ENCODE measurements at places on chromosomes 3 and 15. TPM values are rescaled to one million over a fixed set of nuclear protein-coding genes. Genes with fewer than 3 reads are reported as not detected.

DNA sequence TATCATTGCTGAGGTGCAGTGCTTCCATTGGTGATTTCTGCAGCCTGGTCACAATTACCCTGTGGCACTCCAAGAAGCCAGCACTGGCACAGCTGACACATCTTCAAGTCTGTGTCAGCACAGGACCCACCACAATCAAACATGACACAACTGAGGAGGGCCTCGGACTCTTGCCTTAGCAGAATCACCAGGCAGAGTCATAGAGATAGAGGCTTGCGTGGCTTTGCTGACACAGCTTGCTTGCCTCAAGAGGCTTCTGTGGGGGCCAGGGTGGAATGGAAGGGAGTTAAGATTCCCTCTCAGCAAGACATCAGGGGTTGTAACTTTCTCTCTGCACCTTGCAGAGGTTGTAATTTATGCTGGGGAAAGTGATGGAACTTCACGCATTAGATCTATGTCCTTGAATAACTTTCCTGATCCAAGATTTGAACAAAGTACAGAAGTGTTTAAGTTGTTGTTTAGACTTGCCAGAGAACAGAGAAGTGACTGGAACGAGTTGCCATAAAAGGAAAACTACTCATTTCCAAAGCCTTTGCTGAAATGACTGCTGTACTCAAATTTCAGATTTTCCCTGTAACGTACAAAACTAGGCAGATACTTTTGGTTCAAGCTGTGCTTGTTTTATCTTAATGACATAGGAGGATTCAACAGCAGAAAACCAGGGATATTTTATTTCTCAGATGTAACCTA, 170.7 kb downstream of the DIPK2A start:
- no peak for DNase-seq

- no peak for DNase-seq
These were observed 146.5 kb downstream of the PLD1 start for GRCh38 chr3:171663805-171664204.

GRCh38 chr3:126682009-126682408, 22.0 kb upstream of the CHCHD6 start:
- DNase-seq = no peak

Gene C3orf33
- total RNA-seq = 6.4 TPM

- DNase-seq = no peak
These were observed 397.4 kb upstream of the TPM1 start for GRCh38 chr15:62644889-62645742.

Gene GHSR
- 0.40 TPM for total RNA-seq

Gene ZNF621
- 16.2 TPM for total RNA-seq

Gene CHST13
- total RNA-seq = 0.28 TPM

DNA sequence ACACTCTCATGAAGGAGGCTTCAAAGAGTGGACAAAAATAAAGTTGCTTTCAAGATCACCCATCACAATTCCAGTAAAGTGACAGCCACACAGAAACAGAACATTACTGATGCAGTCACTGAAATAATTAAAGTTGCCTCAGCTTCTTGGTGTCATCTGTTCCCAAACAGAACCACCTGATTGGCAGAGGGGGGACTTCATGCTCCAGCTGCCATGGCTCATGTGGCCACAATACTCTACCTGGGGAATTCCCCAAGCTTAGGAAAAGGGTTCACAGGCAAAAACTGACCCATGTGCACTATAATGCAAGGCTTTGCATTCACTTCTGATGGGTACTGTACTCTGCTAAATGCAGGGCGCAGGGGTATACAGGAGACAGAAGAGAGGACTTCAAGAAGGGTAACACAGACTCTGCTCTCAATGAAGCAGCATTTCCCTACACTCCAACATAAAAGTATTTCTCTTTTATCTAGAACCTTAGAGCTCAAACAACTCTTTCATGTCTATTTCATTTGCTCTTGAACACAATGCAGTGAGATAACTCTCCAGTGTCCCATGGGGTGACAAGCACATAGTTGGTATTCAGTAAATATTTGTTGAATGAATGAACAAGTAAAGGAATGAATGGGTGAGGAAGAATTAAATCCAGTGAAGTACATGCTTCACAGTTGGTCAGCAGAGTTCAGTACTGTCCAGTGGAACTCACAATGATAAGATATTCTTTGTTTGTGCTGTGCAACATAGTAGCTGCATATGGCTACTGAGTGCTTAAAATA, 8.6 kb upstream of the CTNNB1 start:
- no peak for DNase-seq

DNA sequence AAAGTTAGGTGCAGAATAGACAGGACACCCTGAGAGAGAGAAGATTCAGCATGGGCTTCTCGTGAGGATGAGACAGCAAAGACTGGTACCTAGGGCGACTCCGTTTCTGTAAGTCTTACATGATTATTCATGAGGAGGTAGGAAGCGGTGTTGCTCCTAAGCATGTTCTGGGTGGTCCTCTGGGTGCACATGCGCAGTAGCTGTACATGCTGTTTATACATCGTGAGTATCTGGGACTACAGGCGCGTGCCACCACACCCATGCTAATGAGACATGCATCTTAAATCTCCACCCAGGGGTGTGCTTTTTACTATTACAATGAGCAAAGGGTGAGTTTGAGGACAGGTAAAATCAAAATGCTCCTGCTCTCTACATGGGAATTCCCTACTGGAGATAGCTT, 12.3 kb downstream of the ALPK3 start:
- no peak for DNase-seq

Gene PARP16
- total RNA-seq = 5.0 TPM

GRCh38 chr3:126287536-126288241, 69.5 kb downstream of the KLF15 start:
- peak; percentile 80 for DNase-seq

Gene ZNF860
- total RNA-seq = 2.7 TPM

- no peak for DNase-seq
These were observed 820.8 kb downstream of the IGSF11 start for GRCh38 chr3:118213892-118214291.

DNA sequence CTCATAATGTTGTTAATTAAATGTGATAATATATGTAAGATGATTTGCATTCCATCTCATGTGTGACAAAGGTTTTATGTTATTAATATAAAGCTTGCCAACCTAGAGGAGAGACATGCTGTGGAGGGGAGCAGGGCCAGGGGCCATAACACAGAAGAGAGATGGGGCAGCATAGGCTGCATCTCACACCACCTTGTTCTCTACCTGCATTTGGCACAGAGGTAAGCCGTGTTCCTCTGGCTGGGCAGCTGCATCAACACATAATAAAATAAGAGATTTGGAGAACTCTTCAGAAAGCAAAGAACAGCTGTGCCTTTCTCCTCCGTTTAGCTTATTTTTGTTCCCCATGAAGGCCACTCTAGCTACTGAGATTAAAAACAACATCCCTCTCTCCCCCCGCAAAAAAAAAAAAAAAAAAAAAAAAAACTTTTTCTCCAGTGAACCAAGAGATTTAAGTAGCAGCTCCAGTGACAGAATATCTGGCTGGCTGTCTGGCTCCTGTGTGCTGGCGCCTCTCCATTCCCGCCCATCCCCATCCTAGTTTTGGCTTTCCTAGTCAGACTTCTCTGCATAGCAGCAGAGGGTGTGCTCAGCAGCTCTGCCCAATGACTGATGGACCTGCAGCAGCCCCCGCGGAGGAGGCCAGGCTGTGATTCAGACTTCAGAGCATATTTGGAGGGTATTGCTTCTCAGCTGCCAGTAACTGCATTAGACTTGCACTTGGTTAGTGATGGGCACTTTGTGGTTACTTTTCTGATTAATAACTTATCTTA, 52.2 kb upstream of the STXBP5L start:
- peak; percentile 81 for DNase-seq

DNA sequence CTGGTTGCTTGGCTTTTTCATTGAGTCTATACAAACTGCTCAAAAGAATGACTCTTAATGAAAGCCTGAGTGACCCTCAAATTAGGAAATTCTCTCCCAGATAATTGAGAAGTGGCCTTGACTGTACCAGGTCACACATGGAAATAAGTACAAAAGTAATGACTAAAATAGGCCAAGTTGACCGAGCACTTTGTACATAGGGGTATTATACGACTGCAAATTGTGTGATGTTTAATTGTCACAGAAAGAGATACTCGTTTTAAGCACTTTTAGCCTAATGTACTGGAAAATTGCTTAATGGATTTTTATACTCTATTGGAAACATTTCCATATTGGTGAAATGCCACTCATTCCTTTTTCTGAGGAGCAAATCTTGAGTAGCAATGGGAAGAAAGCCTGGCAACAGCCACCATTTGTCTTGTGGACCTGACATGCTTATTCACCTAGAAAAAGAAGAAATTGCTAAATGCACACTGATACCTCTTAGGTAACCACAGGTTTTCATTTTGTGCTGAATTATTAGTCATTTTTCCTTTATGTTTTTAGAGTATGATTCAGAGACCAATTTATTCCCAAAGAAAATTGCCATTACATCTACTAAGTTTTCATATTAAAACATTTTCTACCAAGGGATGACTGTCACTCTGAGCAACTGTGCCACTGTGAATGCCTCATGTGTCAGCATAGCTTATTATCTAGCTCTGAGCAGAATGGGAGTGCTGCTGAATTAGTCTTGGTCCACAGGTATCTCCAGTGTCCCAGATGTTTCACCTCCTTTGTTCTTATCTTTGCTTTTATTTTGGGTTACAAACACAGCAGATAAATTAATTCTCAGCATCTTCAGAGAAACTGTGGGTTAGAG, 8.9 kb upstream of the PXK start:
- DNase-seq = no peak

DNA sequence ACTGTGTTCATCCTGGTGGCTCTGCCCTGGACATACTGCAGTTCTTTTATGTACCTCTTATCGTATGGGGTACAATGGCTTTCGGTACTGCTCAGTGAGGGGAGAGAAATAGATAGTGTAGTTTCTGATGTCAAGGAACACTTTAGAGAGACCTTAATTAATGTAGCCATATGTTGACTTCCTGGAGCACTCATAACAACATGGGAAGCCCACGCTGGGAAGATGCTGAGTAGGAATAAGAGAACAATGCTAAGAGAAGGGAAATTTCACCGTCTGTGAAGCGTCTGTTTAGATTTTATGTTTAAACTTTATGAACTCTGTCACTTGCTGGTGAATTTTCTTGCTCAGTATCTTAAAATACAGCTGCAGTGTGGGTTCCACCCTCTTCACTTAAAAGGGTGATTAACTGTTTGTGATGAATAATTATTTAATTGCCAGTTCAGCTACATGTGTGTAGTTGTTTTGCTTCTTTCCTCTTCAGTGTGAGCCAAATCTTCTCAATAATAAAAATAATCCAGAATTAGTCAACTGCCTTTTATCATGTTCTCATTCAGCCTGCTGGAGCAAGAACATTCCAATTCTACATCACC, 373.1 kb upstream of the TPRG1 start:
- no peak for DNase-seq

- peak; percentile 45 for DNase-seq
These were observed 69.5 kb downstream of the C3orf38 start for GRCh38 chr3:88219138-88219792.

Gene DZIP1L
- 10.8 TPM for total RNA-seq

- DNase-seq = no peak
These were observed 204.1 kb downstream of the SSR3 start for GRCh38 chr3:156350781-156351180.

- DNase-seq = no peak
These were observed 22.2 kb downstream of the SUCNR1 start for GRCh38 chr3:151895478-151896241.

GRCh38 chr15:28097656-28098359, 1.3 kb downstream of the OCA2 start:
- no peak for DNase-seq

DNA sequence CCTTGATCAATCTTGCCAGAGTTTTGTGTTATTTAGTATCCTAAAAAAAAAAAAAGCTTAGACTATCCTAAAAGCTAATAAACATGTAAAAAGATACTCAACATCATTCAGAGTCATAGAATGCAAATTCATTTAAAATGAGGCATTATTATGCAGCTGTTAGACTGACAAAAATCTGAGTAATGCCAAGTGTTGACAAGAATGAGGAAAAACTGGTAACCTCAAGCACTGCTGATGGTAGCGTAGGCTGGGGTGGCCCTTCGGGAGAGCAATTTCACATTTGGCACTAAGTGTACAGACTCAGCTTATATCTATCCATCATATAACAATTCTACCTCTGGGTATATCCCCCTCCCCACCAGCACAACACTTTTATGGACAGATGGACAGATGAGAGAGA, 280.4 kb downstream of the RAP2B start:
- no peak for DNase-seq

Gene SCG3
- total RNA-seq = 56.0 TPM

- no peak for DNase-seq
These were observed 867.8 kb downstream of the SQOR start for GRCh38 chr15:46502667-46503066.

Gene CYP1A2
- total RNA-seq = not detected

- no peak for DNase-seq
These were observed 127.4 kb downstream of the NSMCE3 start for GRCh38 chr15:29142129-29142747.

DNA sequence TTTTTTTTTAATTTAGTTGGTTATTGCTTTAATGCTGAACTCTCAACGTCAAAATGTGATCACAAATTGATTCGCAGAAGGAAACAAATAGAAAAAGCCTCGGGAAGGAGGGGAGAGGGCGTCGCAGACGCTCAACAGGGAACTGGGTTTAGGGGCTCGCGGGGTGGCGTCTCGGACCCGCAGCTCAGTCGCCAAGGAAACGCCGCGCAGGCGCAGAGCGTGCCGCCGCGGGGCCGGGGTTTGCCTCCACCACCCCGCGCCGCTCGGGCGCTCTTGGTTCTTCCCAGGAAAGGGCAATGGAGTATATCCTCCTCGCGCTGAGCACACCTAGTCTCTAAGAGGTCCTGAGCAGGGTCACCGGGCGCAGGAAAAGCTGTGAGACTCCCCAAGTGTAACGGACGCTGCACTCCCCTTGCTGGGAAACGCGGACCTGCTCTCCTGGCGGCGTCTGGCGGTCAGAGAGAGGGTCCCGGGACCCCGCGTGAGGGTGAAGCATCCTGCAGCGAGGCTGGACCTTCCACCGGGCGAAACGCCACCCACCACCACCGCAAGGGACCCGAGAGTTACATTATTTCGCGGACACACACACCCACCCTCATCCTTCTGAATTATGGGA, 753 bp downstream of the PLCH1 start:
- peak; percentile 92 for DNase-seq

GRCh38 chr3:169659096-169659819, 4.3 kb downstream of the MECOM start:
- DNase-seq = peak; percentile 20

DNA sequence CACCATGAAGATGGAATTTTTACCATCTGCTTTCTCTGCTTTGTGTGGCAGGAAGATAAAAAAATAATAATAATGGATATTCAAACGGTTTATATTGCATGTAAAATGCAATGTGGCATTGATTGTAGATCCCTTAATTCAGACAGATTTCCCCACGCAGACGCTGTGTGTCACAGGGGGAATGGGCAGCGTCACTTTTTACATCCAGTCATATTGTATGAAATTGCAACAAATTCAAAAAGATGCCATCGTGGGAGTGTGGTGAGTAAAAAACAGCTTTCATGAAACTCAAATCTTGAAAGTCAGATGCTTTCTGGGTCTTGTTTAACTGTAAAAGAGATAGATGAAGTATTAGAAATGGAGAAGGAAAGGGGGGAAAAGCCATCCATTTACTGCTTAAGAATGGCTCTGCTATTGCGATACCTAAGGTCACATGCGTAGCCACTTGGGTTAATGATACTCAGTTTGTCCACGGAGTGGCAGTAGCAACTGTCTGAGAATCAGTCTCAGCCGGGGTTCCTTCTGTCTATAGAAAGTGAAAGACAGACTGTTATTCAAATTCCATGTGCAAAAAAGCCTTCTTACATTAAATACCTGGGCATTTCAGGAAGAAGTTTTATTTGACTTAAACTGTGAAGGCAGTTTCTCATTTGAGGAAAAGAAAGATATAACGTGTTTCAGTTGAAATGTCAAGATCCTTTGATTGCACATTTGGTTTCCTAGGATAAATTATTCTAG, 28.5 kb downstream of the BTD start:
- no peak for DNase-seq

Data from spinal cord (tissue), 10 donors.